ENCODE measurements at places on chromosomes 1 and 21.
A peak's percentile ranks its signal among the peaks of the same experiment; 100 is the strongest.

- DNase-seq, result peak; percentile 72
Measured at GRCh38 chr1:92994105-92994712, 32.9 kb upstream of the DIPK1A start.

- DNase-seq, result no peak
Measured at GRCh38 chr1:92695104-92695503, 89.8 kb downstream of the EVI5 start.

- no peak for DNase-seq
Measured at GRCh38 chr1:25492323-25492722, 51.1 kb upstream of the LDLRAP1 start.

DNA sequence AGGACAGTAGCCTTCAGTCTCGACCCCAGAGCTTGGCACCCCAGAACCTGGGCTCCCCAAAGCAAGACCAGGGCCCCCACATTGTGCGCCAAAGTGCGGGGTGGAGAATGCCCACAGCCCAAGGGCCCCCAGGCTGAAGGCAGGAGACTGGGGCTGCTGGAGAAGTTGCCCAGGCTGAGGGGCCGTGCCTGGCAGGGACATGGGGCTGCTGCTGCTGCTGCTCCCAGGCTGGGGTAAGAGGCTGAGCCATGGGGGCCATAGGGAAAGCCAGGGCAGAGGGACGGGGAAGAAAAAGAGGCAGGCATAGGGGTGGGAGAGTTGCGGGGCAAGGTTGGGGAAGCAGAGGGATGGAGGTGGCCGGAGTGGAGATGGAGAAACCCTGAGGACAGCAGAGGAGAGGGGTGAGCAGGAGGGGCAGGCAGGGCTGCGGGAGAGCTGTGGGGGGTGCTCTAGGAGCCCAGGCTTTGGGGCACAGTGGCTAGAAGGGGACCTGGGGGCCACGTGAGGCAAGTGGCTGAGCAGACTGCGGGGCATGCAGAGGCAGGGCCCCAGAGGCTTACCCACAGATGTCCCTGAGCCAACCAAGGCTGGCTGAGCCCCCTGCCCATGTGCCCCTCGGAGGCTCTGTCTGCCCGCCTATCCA lies 18.9 kb downstream of the SLC27A3 start:
- no peak for DNase-seq

- peak; percentile 28 for DNase-seq
Measured at GRCh38 chr1:10217748-10218441, 7.5 kb downstream of the KIF1B start.
